ENCODE measurements at places on chromosomes 5 and 9.

DNA sequence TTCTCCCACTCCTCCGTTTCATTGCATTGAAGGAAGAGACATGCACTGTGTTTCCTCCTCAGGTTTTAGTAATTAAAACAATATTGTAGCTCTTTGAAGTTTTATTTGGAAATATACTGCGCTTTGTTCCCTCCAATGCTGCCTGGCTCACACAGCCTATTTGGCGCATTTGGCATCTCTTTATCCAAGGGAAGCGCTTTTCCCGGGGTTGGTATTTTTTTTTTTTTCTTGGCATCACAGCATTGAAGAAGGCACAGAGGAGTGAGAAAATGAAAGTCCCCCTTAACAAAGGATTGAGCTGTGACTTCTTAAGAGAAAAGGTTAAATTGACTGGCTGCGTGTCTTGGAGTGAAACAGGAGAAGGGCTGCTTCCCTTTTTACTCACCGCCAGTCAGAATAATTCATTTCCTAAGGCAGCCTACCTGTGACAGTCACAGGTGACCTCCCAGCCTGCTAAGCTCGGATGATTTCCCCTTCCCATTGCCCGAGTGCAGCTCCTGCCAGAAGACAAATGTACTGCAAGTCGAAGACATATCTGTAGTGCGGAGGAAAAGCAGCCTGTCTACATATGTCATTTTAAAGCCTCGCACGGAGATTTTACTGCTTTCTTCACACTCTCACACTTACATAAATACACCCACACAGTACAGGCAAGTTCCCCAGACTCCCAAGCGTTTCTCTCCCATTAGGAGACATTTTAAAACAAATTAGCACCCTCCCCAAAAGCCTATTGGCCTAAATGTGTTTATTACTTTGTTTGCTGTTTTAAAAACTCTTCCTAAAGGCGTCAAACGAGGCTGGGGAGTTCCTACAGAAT, 665.5 kb upstream of the ZNF608 start:
- DNase-seq: no peak

GRCh38 chr9:34170237-34170991, 8.4 kb upstream of the UBAP1 start:
- no peak for DNase-seq

- no peak for DNase-seq
These were observed 54.9 kb upstream of the N4BP3 start for GRCh38 chr5:178058321-178059012.

- DNase-seq: no peak
These were observed 25.8 kb upstream of the COL15A1 start for GRCh38 chr9:98917746-98918487.

- DNase-seq: no peak
These were observed 75.3 kb upstream of the COL5A1 start for GRCh38 chr9:134566196-134566847.
